NB4 (cell line): ENCODE measurements at places on chromosomes 7 and 10.

DNA sequence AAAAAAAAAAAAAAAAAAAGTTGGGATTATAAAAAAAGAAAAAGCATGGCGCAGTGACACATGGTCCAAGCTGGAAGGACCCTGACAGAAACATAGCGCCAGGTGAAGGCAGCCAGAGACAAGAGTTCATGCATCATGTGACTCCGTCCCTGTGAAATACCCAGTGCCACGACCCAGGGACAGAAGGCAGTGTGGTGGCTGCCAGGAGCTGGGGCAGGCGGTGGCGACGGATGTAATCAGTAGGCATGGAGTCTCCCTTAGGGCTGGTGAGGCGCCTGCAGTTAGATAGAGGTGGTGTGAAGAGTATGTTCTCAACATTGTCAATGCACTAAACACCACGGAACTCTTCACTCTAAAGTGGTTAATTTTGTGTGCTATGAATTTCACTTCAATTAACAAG is 43.9 kb downstream of the STK32C start:
- DNase-seq: no peak

- no peak for DNase-seq
Measured at GRCh38 chr7:40330408-40330807, 195.6 kb downstream of the SUGCT start.

- DNase-seq: no peak
Measured at GRCh38 chr10:75329190-75329745, 72.3 kb downstream of the ZNF503 start.

- no peak for DNase-seq
Measured at GRCh38 chr10:30048768-30049517, 10.4 kb downstream of the JCAD start.

GRCh38 chr10:120422457-120422856 is 34.6 kb upstream of the PLPP4 start:
- no peak for DNase-seq

- no peak for DNase-seq
Measured at GRCh38 chr10:60901561-60902235, 42.3 kb downstream of the RHOBTB1 start.

GRCh38 chr7:155457544-155458110 is 302 bp upstream of the EN2 start:
- DNase-seq: no peak

DNA sequence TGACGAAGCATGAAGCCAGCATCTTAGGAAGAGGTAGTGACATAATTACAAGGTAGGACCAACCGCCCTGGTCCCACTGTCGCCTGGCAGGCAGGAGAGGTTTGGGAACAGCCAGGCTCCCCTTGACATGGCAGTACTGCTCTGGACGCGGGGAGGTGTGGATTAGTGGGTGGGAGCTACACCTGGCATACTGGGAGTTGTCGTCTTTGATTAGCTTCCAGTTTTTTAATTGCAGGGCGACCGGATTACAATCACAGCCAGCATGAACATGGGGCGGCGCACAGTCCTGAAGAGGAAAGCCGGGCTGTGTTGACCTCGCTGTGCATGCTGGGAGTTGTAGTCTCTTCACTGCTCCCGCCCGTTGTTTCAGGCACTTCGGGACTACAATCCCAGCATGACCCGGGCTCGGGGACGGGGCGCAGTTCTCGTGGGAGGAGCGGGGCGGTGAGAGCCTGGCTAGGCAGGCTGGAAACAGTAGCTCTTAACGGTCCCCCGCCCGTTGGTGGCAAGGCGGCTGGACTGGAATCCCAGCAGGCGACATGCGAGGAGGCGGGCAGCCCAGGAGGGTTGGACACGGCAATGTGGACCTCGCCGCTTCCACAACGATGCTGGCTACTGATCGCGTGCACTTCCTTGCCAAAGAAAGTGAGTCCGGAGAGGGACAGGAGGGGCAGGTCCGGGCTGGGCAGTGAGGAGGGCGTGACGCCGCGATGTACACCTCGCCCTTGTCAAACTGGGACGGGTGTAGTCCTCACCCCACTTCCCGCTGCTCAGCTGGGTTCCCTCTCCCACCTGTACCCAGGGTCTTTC is 98.0 kb upstream of the ZNF722 start:
- DNase-seq: peak; percentile 97

DNA sequence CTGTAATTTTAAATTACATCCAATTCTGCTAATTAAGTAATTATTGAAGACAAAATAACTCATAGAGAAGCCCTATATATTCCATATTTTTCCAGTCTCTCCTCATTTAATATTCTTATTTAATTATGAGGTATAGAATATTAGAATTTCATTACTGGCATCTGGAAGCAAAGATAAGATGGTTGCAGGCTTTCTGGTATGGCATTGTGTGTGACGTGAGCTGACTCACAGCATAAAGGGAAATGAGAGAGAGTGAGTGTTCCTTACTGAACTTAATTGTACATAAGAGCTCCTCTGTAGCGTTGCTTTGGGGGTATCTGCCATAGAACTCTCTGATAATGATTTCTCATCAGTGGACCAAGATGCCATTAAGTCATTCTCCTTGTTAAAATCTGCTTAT is 127.4 kb upstream of the TEX47 start:
- no peak for DNase-seq

- DNase-seq: no peak
Measured at GRCh38 chr7:151775547-151776443, 101.1 kb downstream of the PRKAG2 start.

GRCh38 chr7:51040787-51041186 is 258.1 kb upstream of the GRB10 start:
- no peak for DNase-seq

- DNase-seq: no peak
Measured at GRCh38 chr7:119748991-119749390, 524.0 kb upstream of the KCND2 start.

DNA sequence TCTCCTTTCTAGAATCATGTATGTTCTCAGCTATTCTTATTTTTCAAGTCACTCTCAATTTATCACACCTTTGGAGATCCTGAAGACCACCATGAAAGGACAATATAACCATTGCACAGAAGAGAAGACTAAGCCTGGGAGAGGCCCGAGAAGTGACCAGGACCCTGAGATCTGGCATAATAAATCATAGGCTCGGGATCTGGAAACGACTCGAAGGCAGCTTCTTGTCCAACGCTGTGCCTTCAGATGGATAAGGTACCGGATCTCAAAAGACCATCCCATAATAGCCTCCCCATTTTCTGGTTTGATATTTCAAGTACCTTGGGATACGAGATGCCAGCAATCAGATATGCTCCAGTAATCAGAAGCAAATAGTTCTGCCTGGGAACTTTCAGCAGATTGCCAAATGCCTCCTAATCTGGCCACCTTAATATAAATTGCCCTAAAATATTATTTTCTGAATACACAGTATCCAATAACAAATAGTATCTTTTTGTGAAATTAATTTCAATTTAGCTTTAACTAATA is 179.2 kb upstream of the ZMIZ1 start:
- DNase-seq: no peak

- DNase-seq: no peak
Measured at GRCh38 chr10:97000487-97001182, 168.5 kb downstream of the LCOR start.

DNA sequence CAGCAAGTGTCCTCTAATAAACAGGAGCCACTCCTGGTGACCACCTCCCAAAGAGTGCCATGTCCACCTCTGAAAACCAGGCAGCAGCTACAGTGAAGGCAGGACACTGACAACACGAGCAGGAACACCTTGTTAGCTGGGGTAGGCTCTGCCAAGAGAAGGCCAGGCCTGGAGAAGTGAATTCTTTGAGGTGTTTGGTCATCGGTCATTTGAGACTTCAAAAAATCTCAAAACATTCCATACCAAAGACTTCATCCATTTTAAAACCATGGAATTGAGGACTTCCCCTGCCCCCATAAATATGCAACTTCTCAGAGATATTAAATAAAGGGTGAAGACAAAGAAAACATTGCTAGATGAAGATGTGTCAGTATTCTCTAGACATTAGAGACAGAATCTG is 28.4 kb upstream of the OPALIN start:
- DNase-seq: no peak

DNA sequence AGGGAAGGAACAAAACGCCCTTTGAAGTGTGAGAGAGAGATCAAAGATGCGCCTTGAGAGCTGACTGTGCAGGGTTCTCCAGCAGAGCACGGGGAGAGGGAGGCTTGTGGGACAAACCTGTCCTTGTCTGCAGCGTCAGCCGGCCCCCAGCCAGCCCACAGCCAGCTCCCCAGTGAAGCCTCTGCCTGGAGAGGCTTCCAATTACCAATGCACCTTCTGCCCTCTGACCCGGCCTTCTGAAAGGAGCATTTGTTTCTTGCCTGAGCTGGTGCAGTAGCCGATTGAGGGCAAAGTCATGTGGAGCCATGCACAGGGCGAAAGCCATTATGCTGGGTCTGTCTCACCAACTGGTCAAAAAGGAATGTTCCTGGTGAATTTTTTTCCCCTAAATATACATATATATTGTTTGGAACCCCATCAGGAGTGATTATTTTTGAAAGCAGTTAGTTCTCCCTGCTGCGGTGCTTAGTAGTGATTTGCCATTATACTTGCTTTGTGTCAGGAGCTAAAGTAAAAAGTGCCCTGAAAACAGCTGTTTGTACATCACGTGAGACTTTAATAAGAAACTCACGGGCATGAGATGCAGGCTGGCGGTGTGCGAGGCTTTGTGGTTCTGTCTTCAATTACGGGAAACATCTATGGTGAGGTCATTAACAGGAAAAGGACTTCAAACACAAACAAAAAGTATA is 268.6 kb downstream of the KLF6 start:
- DNase-seq: no peak
